Kasumi-1 (cell line): ENCODE measurements at places on chromosomes 3 and 15.
A peak's percentile ranks its signal among the peaks of the same experiment; 100 is the strongest.

- no peak for DNase-seq
Measured at GRCh38 chr3:108215871-108216270, 6.4 kb downstream of the IFT57 start.

GRCh38 chr15:100663915-100664281, 61.5 kb downstream of the ASB7 start:
- DNase-seq: no peak

DNA sequence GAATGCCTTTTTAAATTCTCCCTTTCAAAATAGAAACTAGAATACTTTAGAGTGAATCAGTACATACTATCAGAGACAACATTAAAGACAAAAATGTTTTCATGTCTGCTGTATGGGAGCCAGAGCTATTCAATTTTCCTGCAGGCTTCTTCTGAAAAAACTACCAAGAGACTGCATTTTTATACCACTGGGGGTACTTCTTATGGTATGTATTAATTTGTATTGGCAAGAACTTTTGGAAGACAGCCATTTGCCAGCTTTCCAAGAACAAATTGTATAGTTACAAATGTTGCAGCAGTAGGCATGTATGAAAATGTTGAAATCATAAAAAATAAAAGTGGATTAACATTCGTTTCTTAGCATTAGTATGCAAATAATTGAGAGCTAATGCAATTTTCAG, 1010.0 kb upstream of the CADM2 start:
- no peak for DNase-seq

GRCh38 chr3:20344400-20344959, 158.5 kb upstream of the SGO1 start:
- no peak for DNase-seq

GRCh38 chr15:47577461-47577860, 139.8 kb upstream of the SEMA6D start:
- DNase-seq: no peak

DNA sequence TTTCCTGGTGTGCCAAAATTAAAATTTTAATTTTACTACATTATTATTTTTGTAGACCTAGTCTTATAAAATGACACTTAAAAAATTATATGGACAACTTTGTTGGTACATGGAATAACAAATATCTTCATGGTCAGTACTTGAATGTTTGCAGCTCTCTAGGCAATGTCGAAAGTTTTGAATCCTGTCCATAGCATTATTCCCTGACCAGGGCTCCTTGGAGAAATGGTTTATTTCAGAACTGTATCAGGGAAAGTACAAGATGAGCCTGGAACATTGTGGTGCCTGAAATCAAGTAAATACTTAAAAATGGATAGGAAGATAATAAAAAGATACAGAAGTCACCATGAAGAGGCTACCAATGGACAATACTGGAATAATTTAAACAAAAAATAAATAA, 47.6 kb downstream of the ALDH1A2 start:
- no peak for DNase-seq

DNA sequence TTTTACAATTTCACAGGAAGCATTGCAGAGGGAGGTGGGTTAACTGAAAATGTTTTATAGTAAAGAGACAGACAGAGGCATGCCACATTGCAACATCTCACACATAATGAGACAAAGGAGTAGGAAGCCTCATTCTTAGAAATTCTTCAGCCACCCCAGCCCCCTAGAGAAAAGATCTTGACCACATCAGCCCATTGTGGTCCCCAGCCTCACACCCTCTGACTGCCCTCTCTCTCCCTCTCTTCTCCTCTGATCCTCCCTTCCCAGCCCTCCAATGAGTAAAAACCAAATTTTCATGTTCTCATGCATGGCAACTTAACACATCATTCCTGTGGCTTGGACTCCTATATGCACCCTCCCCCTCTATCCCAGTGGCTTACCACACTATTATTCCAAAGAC, 174.1 kb downstream of the UACA start:
- DNase-seq: peak; percentile 80

DNA sequence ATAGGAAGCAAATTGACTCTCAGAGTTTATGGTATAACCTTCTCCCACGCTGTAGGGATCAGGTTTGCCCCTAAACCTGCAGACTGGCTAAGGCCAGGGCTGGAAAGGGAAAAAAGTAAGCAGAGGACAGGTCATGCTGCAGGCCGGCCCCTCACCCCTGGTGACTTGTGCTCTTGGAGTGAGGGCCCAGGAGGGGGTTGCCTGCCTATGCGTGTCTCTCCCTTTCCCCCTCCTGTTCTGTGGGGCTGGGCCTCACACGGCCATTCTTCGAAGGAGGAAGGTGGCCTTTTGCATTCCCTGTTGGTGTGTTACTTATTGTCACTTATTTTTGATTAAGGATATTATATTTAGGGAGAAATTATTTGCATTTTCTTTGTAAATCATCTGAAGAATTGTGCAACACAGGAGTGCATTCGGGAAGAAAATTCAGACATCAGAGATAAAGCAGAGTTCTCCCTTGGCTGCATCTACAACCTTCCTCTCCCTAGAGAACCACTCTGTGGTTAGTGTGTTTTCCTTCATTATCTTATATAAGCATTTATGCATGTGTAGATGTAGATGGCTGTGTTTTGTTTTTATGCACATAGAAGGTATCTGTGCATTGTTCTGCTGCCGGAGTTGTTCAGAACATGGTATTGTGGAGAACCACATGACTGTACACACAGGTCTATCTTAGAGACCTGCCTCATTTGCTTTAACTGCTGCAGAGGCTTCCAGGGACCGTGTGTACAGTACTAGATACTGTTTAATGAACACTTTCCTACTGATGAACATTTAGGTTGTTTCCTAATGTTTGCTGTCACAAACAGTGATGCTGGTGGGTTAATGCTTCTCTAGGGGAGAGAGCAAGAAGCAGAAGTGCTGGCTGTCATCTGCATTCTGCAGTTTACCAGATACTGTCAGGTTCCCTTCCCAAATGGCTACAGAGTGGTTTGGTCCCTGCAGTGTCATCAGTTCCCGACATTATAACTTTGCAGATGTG, 133.5 kb downstream of the APBA2 start:
- DNase-seq: no peak

DNA sequence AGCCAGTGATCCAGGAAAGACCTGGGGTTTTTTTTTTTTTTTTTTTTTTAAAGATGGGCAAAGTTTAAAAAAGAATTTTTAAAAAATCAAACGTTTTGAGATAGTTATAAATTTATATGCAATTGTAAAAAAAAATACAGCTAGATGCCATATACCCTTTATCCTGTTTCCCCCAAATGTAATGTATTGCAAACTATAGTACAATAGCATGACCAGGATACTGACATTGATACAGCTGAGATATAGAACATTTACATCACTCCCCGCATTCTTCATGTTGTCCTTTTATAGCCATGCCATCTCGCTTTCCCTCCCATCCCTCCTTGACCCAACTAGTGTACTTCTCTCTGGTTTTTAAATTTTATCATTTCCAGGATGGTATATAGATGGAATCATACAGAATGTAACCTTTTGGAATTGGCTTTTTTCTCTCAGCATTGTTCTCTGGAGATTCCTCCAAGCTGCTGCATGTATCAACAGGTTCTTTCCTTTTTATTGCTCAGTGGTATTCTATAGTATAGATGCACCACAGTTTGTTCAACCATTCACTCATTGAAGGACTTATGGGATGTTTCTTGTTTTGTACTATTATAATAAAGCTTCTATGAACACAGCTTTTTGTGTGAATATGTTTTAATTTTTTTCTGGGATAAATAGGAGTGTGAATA, 104.9 kb downstream of the CGNL1 start:
- DNase-seq: no peak

DNA sequence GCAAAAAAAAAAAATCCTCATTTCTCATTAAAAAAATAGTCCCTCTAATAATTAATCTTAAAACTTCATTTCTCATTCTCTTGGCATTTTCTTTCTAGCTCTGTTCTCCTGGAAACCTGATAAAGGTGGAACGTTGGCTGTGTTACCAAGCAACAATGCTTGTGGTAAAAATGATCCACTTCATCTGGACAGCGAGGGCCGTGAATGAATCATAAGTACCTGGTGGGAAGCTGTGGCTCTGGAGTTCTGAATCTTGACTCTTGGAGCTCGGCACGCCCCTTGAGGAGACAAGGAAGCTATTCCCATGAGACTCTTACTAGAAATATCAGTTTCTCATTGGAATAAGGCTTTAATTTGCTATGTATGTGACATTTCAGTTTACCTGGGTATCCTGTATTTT, 32.5 kb downstream of the BCL2L10 start:
- DNase-seq: no peak

- DNase-seq: no peak
Measured at GRCh38 chr3:15633159-15633558, 31.6 kb downstream of the BTD start.

DNA sequence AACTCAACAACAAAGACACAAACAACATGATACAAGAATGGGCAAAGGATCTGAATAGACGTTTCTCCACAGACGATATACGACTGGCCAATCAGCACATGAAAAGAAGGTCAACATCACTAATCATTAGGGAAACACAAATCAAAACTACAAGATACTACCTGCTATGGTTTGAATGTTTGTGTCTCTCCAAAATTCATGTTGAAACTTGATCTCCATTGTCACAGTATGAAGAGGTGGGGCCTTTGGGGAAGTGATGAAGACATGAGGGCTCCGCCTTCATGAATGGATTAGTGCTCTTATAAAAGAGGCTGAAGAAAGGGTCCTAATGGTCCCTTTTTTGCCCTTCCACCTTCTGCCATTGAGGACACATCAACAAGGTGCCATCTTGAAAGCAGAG, 32.3 kb downstream of the ACAP2 start:
- DNase-seq: no peak

DNA sequence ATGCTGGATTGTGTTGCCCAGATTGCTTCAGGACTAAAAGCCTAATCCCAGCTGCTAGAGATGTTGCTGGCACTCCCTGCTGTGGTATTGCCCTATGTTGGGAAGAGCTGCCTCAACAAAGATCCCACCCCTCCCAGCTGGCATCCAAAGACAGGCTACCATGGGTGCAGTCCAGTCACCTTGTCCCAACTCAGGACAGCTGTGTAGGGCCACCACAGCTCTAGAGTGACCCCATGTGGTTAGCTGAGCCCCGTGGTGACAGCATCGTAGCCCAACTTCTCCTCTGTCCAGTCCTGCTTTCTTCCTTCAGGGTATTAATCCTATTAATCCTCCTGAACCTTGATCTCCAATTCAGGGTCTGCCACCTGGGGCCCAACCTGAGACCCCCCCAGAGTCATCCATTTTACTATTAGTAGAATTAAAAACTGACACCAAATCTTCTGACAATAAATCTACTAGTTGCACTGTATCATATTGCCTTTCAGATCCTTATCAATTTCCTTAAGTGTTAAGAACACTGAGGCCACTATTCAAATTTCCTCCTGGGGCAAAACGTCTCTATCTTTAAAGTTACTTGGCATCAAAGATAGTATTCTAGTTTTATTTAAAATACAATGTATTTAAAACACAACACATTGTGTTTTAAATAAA, 83.5 kb downstream of the AQP9 start:
- DNase-seq: peak; percentile 2

DNA sequence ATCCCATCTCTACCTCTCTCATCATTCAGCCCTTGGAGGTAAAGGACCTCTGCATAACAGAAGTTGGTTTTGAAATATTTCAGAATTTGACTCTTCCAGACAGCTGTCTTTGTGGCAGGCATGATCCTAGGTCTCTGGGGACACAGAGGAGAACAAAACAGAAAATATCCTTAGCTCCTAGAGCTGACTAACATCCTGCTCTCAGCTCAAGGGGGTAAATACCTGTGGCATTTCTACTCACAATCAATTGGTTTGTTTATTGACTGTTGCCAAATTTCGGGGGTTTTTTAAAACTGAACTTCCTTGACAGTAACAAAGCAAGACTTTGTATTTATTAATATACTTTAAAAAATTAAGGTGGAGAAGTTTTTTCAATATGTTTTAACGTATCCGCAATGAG, 78.8 kb downstream of the EOMES start:
- DNase-seq: no peak

DNA sequence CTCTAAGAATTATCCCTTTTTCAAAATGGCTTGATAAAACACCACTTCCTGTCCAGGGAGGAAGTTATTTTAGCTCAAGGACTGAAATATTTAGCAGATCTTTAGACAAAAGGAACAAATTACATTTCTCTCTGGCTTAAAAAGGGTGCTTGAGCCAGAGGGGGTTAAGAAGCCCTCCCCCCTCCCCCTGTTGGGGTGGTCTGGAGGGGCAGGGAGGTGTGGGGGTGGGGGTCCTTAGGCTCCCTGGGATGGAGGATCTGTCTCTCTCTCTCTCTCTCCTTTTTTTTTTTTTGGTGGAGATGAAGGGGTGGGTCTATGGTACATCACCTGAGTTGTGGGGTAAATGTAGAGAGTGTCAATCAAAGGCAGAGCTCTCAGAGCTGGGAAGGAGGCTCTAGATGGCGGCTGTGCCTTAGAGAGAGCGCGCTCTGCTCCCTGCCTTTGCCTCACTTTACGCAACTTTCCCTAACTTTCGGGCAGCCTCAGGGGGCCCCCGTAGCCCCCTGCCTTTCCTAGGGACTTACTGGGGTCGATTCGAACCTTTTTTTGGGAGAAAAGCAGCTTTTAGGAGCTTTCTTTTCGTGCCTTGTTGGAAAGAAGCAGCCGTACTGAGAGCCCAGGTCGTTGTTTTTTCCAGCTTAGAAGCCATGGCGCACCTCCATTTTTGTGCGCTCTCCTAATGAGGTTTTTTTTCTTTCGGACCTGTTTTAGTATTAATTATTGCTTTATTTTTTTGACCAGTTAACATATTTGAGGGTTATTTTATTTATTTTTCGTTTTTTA, at the start of gene CHD2:
Gene CHD2 (plus strand): TSS at position 377 of the 783 bp plus-strand sequence. CDS start 914 bp downstream, outside the sequence.
- DNase-seq: peak; percentile 90

DNA sequence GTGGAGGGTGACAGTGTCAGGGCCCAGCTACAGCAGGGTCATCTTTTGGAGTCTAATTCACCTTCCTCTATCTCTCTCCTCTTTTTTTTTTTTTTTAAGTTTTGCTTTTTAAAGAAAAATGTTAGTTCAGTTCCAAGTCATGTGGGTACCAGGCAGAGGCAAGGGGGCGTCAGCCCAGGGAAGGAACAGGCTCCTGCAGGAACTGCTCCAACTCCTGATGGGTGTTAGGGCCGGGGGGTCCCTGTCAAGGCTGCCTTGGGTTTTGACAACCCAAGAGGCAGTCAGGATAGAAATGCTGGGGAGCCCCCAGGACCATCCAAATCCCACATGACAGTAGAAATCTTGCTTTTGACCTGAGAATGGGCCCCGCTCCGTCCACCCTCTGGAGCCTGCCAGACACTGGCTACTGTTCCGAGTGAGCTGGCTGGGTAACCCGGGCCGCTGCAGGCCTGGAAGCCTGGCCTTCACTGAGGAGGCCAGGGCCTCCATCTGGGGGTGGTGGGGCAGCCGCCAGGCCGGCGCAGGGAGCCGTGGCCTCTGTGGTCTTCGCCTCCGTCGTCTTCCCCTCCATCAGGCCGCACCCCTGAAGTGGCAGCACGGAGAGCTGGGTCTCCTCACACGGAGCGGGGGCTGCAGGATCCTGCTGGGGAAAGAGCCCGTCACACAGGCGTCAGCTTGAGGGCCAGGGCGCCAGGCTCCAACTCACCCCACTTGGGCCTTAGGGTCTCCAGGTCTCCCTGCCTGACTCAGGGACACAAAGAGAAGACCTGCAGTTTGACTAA, 24.2 kb downstream of the RNU5B-1 start:
- no peak for DNase-seq
